CD4-positive, alpha-beta T cell treated with Interleukin-4 for 4 hours (primary cell): ENCODE measurements at places on chromosomes 1 and 21.
A peak's percentile ranks its signal among the peaks of the same experiment; 100 is the strongest.

DNA sequence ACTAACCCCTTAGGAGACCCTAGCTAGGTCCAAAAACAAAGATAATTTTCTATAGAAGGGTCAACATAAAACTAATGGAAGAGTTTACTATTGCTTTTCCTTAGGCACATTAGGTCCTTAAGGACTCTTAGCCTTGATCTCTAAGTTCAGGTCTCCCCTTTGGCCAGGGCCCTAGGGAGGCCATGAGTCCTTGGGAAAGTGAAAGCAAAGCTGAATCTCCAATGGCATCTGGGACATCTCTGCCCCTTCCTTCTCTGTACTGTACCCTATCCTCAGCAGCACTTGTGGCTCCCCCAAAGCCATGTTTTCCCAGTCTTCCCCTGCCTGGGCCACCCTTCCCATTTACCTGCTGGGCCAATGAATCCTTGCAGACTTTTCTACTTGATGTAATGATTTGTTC lies 14.3 kb downstream of the IER5 start:
- DNase-seq, result no peak

GRCh38 chr1:15180189-15180588 lies 26.6 kb downstream of the TMEM51 start:
- no peak for DNase-seq

DNA sequence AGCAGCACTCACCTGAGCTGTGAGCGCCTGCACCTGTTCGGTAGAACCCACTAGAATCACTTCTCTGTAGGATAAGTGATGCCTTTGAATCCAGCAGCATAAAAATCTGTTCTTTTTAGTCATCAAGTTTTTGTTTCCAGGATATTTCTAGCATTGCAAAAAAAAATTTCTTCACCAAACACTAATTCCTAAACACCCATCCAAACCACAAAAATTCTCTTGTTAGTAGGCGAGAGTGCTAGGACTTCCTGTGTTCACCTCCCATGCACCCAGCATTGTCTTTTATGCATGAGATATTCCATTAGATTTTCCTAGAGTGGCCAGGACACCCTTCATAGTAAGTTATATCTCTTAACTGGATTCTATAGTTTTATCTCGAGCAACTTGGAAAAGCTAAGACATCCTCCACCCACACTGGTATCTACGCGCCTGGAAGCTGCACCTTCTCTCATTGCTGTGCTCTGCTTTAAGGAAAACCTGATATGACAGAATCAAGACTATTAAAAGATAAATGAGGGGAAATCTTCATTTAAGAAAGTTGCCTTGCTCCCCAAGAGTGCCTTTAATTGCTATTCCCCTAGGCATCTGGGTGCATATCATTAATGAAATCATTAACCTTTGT lies 12.3 kb downstream of the SERTAD4 start:
- DNase-seq, result no peak

DNA sequence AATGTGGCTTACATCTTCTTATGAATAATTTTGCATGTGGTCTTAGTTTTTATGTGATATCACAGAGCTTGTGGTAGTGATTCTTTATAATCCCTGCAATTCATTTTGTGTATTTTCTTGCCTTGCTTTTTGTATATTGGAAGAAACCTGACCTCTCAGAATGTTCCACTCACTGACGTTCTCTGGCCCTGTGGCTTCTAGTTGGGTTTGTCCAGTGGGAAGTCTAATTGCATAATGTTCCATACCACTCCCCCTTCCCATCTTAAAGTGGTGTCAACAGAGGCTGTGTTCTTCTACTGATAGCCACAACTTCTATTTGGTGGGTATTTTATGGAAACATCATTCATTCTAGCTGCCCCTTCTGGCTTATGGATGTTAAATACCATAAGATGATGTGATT lies 225.3 kb downstream of the BACH1 start:
- DNase-seq, result no peak

DNA sequence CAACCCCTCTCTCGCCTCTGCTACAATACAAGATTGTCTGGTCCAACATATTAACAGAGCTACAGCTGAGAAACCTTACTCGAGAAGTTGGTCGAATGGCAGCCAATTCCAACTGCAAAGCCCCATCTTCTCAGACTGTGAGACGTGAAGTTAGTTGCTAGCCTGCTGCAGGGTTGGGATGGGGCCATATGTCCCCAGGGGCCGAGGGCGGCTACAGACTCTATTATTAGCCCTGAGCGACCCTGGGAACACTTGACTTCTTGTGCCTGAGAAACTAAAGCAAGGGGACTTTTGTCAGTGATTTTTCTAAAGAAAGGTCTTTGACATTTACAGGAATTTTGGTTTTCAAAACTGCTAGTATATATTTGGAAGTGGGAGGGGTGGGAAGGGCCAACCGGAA lies 13.7 kb downstream of the NCF2 start:
- no peak for DNase-seq

DNA sequence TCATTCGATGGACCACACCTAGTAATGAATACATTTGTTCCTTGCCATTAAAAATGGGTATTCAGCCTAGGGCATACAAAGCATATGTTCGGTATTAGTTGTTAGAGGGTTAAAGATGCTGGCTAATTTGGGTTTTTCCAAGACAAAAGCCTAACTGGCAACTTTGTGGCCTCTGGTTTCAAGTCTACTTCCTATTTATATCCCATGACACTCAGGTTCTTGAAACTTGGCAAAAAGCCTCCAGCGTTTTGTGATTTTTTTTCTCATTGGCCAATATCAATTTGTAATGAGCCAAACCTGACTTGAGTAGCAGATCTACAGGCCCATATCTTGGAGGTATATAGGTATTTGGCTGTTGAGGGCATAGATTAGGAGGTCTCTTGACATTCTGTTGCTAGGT lies 75.3 kb downstream of the C1orf21 start:
- DNase-seq, result no peak

GRCh38 chr1:209882942-209883340 lies 55.1 kb upstream of the SYT14 start:
- no peak for DNase-seq

- DNase-seq, result peak; percentile 53
These were observed 387.6 kb downstream of the LTN1 start for GRCh38 chr21:28604946-28605537.

- DNase-seq, result no peak
These were observed 471.4 kb downstream of the PTBP2 start for GRCh38 chr1:97192872-97193572.

- DNase-seq, result no peak
These were observed 74.5 kb downstream of the NFIA start for GRCh38 chr1:61156576-61157467.

DNA sequence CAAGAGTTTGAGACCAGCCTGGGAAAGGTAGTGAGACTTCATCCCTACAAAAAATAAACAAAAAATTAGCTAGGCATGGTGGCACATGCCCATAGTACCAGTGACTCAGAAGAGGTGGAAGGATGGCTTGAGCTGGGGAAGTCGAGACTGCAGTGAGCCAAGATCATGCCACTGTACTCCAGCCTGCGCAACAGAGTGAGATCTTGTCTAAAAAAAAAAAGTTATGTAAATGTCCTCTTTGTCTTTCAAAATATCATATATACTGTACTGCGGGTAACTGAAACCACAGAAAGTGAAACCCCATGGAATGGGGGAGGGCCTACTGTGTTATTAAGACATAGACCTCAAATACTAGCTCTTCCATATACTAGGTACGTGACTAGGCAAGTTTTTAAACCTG lies 20.8 kb downstream of the ACADM start:
- DNase-seq, result no peak

GRCh38 chr21:38249256-38249655 lies 7.5 kb upstream of the KCNJ15 start:
- no peak for DNase-seq

DNA sequence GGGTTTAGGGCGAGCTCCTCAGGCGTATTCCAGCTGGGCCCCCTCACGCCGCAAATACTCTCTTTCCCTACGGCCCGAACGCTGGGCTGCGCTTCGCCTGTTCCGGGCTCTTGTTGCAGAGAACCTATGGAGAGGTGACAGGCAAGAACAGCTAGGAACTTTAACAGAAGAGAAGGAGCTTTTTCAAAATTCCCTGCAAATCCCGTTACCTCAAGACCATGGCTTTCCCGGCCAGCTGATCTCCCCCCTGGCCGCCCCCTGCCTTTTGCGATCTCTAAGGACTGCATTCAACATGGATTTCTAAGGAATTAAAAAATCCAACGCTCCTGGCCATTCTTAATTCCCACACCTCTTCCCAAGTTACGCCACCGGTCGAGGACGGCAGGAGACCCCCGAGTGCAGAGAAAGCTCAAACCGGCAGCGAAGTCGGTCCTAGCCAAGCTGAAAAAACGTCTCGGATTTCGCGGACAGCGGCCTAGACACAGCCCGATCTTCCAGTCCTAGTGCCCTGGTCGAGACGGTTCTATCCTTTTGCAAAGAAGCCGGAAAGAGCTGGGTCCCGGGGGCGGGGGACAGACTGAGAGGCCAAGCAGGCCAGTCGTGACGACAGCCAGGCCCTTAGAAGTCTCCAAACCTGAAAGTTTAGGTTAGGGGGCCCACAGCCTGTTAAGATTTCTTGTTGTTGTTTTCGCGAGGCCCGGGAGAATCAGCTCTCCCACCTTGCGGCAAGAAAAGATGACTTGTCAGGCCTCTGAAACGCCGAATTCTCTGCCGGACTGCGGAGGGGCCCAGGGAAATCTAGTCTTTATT lies 1.1 kb upstream of the TBX15 start:
- DNase-seq, result no peak

- no peak for DNase-seq
These were observed 179.3 kb downstream of the RGS7 start for GRCh38 chr1:241177660-241178059.

DNA sequence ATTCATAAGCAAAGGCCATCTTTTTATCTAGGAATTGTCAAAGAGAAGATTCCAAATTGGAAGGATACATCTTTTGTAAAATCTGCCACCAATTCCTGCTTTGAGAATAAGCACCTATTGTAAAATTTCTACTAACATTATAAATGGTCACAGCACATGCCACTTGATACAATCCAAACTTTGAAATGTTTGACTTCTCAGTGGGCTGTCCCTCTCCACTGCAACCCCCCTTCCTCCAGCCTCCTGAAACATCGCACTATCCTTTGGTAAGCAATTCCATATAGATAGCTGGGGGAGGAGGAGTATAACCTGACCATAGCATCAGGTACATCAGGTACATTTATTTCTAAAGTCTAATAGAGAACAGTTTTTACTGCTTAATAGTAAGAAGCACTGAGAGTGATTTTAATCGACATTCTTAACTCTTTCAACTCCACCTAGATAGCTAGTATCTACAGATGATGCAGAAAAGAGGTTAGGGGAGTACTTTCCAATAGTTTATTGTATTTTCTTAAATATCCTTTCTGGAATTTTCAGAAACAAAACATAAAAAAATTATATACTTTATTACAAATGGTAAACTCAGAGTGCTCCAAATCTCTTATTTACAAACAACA lies 2.9 kb downstream of the JUN start:
- no peak for DNase-seq

DNA sequence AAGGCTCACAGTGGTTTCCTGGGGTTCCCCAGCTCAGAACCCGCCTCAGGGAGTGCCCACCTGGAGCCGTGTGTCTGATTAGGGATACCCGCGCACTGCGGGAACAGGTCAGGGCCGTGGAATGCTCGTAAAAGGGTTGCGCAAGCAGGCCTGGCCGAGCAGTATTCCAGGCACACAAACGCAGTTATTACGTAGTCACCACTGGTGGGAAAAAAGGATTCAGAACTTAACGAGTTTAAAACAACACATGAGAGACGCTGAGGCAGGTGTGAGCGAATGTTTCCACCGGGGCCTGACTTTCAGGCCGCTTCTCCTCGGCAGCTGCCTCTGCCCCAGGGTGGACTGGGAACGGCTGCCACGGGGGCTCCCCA lies 18.2 kb downstream of the PLCH2 start:
- no peak for DNase-seq

- no peak for DNase-seq
These were observed 352.5 kb downstream of the NUF2 start for GRCh38 chr1:163674236-163674635.

DNA sequence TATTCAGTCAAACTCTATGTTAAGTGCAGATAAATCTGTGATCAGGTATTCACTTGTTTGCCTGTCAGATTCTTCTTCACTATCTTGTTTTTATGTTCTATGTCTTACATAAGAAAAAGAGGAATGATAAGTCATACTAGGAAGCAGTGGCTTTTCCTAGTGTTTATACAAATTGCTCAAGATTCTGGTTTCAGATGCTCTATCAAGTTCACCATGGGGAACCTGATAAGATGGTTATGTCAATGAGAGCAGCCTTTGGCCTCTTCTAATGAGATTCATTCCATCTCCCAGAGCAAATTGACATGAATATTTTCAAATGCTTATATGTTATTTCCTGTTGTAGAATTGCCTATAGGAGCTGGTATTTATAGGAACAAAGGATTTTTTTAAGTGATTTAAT lies 218.8 kb upstream of the TMPRSS15 start:
- no peak for DNase-seq

DNA sequence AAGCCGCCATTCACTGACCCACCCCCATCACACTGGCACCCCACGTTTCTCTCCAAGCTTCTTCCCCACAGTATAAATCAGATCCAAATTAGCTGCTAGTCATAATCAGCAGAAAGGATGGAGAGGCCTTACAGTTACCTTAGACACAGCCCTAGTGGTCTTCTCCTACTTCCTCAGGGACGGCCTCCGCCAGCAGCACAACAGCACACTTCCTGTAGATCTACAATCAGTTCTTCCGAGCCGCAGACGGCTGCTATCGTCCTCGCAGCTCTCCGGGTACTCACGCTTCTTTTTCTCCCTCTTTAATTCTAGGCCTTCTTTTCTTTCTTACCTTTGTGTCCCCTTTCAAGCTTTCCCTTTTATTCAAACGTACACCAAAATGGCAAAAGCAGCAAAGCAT lies 313.5 kb downstream of the SMYD3 start:
- DNase-seq, result no peak

DNA sequence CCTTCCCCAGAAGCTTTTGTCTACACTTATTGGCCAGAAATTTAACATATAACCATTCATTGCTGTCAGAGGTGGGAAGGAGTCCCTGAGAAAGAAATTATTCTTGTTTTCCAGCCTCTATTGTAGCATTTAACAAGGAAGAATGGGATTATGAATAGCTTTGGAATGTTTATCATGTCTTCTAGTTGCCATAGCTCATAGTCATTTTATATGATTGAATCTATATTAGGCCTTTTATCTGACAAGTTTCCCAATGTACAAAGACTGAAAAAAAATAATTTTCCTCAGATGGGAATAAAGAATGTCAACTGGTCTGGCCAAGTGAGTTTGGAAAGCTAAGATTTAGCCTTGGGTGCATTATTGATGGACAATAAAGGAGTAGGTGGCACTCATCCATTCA lies 28.3 kb downstream of the PTPRC start:
- DNase-seq, result no peak

DNA sequence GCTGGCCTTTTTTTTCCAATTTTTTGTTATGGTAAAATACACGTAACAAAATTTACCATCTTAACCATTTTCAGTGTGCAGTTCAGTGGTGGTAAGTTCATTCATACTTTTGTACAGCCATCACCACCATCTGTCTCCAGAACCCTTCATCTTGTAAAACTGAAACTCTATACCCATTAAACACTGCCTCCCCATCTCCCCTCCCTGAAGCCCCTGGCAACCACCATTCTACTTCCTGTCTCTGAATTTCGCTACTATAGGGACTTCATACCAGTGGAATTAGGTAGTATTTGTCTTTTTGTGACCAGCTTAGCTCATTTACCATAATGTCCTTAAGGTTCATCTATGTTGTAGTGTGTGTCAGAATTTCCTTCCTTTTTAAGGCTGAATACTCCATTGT lies 8.7 kb downstream of the PKNOX1 start:
- no peak for DNase-seq
